ENCODE measurements at places on chromosomes 4 and X.

- no peak for DNase-seq
These were observed 1.6 kb downstream of the SPARCL1 start for GRCh38 chr4:87527431-87528220.

- DNase-seq = no peak
These were observed 234.7 kb downstream of the LDB2 start for GRCh38 chr4:16663732-16664131.

- no peak for DNase-seq
These were observed 13.4 kb upstream of the NAF1 start for GRCh38 chr4:163180090-163180489.

DNA sequence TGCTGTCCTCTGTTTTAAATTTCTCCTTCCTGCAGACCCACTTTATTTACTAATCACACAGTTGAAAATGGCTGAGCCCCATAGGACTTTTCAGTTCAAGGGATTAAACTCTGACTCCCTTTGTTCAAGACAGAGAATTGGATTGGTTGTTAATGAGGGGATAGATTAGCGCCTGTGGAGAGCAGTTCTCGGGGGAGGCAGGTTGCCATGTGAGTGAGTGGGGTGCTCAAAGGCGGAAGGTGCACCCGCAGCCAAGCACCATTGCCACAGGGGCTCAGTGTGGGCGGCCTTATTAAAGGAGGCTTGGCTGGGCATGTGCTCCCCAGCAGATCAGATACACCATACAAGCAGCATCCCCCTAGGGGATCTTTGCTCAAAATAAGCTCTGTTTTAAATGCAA is 7.9 kb upstream of the CBR4 start:
- no peak for DNase-seq

GRCh38 chr4:103008875-103009729 is 10.4 kb downstream of the SLC9B1 start:
- DNase-seq = no peak

DNA sequence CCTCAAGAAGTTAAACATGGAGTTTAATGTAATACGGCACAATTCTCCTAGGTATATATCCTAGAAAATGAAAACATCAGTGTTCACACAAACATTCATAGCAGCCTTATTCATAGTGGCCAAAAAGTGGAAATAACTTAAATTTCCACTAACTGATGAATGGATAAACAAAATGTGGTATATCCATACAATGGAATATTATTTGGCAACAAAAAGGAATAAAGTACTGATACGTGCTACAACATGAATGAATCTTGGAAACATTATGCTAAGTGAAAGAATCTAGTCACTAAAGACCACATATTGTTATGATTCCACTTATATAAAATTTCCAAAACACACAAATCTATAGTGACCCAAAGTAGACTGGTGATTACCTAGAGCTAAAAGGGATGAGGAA is 14.6 kb downstream of the SDAD1 start:
- DNase-seq = no peak

GRCh38 chr4:85886665-85887064 is 411.7 kb downstream of the ARHGAP24 start:
- DNase-seq = no peak

DNA sequence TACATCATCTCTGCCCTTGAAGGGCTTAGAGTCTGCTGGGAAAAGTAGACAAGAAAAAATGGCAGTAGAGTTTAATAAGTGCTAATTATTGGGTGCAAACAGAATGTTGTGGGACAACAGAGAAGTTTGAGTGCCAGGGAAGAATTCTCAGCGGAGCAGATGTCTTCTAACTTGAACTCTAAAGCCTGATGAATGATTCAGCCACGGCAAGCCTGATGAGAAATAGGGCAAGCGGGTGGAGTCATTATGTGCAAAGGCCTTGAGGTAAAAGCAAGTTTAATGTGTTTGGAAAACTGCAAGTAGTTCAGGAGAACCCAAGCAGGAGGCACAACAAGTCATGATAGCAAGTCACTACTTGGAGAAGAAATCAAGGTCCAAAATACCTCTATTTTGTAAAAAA is 37.5 kb downstream of the GC start:
- no peak for DNase-seq

DNA sequence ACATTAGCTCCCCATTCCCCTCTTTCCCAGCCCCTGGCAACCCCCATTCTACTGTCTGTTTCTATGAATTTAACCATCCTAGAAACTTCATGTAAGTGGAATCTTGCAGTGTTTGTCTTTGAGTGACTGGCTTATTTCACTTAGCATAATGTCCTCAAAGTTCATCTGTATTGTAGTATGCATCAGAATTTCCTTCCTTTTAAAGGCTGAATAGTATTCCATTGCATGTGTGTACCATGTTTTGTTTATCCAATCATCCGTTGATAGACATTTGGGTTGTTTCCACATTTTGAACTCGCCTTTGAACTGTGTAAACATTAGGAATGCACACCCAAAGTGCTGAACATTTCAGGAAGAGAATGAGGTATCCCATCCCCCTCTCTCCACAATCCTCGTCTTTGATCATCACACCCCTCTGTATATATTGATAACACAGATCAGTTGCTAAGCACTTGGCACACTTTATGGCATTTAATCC is 56.4 kb upstream of the PLAC1 start:
- no peak for DNase-seq

GRCh38 chr4:114226968-114227760 is 247.7 kb upstream of the ARSJ start:
- no peak for DNase-seq

DNA sequence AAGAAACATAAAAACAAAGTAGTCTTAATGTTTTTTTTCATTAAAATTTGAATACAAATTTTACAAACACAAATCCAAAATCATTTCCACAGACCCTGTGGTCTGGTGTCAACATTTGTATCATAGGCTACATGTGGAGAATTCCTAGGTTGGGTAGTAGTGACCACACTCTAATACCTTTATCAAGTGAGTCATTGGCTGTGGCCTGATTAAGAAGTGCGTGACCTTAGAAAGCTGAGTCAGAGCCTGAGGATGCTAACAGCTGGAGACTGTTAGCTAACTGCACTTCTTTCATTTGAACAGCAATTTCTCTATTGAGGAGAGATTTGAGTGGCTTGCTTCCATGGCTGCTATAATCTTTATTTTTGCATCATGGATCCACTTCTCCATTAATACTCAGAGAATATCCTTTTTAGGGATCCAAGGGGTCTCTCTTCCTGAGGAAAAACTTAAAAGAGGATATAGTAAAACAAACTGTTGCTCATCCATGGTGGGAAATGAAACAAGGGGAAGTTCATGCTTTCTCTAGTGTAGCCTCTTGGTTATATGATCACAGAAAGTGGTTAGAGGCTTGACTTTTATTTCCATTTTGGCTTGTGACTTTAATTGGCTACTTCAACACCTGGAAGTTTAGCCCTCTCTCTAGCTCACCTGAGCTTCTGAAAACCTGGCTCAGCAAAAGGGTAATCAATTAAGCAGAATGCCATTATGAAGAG is 335.8 kb downstream of the PABPC4L start:
- peak; percentile 2 for DNase-seq

- no peak for DNase-seq
These were observed 2345.6 kb downstream of the PCDH7 start for GRCh38 chr4:33065749-33066148.

GRCh38 chr4:88939697-88940096 is 117.3 kb downstream of the FAM13A start:
- DNase-seq = no peak

GRCh38 chr4:6989331-6989923 is 53.7 kb upstream of the TADA2B start:
- DNase-seq = no peak

GRCh38 chrX:69133921-69134542 is 31.2 kb downstream of the PJA1 start:
- peak; percentile 59 for DNase-seq

DNA sequence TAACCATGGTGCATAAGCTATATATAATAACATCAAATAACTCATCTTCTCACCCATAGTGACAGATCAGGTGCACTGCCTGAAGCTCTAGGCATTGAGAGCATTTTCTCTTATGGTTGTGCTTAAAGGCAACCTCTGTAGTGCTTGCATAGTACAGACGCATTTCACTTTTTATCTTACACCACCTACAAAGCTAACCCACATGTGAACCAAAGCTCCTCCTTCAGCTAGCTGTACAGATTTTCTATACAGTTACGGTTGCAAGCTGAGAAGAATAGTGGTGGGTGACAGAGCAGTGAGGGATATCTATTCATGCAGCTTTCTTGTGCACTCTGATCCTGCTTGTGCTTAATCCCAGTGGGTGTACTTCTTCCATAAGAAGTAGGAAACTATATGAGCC is 1525.2 kb downstream of the STIM2 start:
- DNase-seq = no peak

DNA sequence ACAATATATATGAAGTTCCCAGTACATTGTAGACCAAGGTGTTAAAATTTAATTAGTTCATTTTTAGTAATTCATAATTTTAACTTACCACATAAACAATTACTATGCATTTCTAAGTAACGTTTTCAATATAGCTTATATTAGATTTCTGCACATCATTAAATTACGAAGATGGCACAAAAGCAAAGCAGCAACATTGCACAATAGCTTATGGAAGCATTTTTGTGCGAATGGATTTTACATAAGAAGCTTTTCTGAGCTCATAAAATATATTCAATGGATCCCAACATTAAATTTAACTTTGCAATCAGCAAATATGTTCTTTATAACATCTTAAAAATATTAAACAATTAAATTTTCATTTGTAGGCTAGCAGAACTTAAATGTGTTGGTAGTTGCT is 875.4 kb downstream of the ADGRL3 start:
- no peak for DNase-seq

DNA sequence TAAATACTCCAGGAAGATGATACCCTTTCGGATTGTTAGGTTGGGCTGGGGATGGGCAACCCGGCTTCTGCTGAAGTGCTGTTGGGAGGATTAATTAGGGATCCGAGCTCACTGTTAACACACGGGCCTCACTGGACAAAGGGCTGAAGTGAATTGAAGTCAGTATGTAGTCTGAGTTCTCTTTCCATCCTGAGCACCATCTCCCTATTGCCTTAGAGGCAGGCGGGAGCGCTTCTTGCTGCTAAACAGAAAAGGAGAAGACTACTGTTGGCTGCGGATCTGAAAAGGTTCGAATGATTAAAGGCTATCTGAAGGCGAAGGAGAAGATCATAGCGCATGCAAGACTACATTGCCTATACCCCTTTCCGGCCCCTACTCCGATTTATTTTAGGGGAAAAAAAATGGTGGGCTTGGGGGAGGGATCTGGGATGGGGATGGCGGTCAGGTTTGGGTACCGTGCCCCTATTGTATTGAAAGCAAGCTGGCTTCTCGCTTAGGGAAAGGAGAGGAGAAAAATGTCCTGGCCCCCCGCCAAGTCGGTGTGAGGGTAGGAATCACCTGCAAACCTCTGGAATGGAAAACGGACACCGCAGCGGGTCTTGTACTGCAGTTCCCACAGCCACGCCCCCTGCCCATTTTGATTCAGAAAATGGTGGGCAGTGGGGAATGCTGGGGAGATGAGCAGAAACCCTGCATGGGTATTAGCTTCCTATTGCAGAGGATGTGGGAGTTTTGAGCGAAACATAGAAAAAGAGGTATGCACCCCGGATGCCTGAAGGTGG is 22.3 kb downstream of the MORF4L2 start:
- no peak for DNase-seq

DNA sequence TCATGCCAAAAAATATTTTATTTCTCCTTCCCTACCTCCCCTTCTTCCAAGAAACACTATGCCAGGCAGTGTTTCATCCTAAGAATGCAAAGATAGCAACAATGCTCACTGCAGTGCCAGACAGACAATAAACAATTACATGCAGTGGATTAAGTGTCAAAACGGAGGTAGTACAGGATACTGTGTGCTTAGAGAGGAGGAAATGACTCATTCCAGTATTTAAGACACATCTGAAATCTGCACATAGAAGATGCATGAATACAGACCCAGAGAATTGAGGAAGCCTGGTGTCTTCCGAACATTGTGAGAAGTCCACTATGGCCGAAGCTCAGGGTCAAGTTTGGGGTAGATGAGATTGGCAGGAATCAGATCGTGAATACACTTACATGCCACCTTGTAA is 326.4 kb downstream of the PPP3CA start:
- no peak for DNase-seq

GRCh38 chr4:63663870-63664269 is 745.4 kb downstream of the TECRL start:
- DNase-seq = no peak

GRCh38 chr4:165926307-165926706 is 53.3 kb downstream of the TLL1 start:
- no peak for DNase-seq

- no peak for DNase-seq
These were observed 75.1 kb upstream of the TMEM164 start for GRCh38 chrX:109927663-109928273.

DNA sequence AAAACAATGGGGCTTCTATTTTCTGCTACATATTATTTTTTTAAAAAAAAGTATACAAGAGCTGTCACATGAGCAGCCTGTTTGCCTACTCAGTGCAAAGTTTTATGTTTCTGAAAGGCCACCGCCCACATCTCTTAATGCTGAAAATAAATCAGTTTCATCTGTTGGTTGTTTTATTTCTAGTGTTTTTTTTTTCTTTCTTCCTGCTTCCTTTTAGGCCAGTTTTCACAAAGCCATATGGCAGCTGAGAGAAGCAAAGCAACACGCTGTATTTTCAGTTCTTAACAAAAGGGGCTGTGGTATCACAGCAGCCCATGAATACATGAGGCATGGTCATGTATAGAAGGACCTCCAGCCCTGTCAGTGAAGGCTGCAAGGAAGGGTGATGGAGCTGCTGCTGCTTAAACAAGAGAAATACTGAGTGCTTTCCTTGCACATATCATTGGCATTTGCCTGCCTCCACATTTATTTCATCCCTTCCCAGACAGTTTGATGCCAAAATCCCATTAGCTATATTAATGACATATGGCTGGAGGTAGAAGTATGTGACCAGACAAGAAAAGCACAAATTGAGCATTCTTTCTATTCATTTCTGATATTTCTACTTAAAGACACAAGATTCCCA is 172.5 kb downstream of the PCDH18 start:
- no peak for DNase-seq

DNA sequence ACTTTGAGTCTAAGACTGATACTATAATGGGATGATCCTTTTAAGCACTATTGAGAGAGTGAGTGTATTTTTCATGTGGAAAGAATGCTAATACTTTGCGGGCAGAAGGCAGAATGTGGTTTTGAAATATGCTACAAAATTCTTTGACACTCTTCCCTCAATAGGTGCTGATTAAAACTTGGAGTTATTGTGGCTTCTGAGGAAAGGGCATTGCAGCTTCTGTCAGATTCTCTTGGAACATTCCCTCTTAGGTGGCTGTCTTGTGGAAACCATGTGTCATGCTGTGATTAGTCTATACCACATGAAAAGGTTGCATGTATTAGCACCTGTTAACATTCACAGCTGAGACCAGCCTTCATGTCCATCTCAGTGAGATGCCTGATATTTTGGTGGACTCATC is 547.0 kb downstream of the STIM2 start:
- DNase-seq = no peak

GRCh38 chrX:27186671-27187070 is 276.5 kb downstream of the PPP4R3C start:
- DNase-seq = no peak

GRCh38 chr4:113564493-113564892 is 197.0 kb downstream of the CAMK2D start:
- DNase-seq = no peak

Measured in H54 (cell line).